Kidney tubule cell (primary cell): ENCODE measurements at places on chromosomes 4 and X.
A peak's percentile ranks its signal among the peaks of the same experiment; 100 is the strongest.

- DNase-seq: no peak
Measured at GRCh38 chrX:52811065-52811625, at the start of gene XAGE5. Gene XAGE5, plus strand, starts transcription at chrX:52811287. Its CDS starts 1,280 bp downstream, at chrX:52812567.

GRCh38 chrX:136747003-136747986 lies 33.4 kb downstream of the ARHGEF6 start:
- peak; percentile 11 for DNase-seq

DNA sequence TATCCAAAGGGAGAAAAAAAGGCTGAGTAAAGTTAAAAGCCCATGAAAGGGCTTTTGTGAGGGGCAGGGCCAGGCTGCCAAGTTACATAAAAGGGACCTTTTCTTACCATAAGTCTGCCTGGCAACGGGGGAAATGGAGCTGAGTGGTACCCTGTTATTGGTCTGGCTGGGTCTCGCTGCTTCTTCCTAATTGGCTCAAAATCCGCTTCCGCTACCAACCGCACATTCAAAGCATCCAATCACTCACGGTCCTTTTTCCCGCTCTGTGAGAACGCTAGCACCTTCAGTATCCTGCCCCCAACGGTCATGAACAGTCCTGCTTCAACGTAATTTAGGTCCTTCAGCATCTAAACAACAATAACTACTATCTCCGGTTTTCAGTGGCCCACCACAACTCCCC lies 611 bp downstream of the TEX11 start:
- DNase-seq: no peak

DNA sequence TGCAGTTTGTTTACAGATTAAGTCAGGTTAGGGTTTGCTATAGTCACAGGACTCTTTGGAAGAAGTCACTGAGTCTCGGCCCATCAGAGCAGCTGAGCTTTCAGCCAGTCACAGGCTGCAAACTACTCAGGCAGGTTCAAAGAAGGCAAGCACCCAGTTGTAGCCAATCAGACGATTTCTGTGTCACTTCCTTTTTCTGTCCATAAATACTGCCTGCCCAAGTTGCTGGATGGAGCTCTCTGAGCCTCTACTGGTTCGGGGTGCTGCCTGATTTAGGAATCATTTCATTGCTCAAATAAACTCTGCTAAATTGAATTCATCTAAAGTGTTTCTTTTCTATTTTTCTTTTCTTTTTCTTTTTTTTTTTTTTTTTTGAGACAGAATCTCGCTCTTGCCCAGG lies 7.3 kb upstream of the SH3BP2 start:
- peak; percentile 28 for DNase-seq

GRCh38 chrX:66042307-66043077 lies 2.6 kb upstream of the VSIG4 start:
- peak; percentile 13 for DNase-seq

- no peak for DNase-seq
Measured at GRCh38 chrX:133440081-133440796, 24.9 kb upstream of the GPC4 start.
